ENCODE measurements at places on chromosomes 7 and 10.

- peak; percentile 89 for DNase-seq
Measured at GRCh38 chr10:112184052-112184371, 447 bp upstream of the GPAM start.

DNA sequence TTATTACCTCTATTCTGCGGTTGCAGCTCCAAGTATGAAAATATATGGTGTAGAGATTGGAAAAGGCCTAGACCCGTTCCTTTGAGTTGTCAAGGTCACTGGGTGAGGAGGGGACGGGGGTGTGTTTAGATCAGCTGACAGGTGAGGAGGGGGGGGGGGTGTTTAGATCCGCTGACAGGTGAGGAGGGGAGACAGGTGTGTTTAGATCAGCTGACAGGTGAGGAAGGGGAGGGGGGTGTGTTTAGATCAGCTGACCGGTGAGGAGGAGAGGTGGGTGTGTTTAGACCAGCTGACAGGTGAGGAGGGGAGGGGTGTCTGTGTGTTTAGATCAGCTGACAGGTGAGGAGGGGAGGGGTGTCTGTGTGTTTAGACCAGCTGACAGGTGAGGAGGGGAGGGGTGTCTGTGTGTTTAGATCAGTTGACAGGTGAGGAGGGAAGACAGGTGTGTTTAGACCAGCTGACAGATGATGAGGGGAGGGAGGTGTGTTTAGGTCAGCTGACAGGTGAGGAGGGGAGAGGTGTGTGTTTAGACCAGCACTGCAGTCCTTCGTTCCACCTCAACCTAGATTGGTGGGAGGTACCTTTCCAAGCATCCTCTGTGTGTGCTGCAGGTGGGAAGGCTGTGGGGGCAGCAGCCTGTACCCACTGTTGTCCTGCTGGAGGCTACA, 655.0 kb upstream of the ADARB2 start:
- DNase-seq, result no peak

GRCh38 chr7:50415844-50416364, 34.2 kb downstream of the FIGNL1 start:
- no peak for DNase-seq

DNA sequence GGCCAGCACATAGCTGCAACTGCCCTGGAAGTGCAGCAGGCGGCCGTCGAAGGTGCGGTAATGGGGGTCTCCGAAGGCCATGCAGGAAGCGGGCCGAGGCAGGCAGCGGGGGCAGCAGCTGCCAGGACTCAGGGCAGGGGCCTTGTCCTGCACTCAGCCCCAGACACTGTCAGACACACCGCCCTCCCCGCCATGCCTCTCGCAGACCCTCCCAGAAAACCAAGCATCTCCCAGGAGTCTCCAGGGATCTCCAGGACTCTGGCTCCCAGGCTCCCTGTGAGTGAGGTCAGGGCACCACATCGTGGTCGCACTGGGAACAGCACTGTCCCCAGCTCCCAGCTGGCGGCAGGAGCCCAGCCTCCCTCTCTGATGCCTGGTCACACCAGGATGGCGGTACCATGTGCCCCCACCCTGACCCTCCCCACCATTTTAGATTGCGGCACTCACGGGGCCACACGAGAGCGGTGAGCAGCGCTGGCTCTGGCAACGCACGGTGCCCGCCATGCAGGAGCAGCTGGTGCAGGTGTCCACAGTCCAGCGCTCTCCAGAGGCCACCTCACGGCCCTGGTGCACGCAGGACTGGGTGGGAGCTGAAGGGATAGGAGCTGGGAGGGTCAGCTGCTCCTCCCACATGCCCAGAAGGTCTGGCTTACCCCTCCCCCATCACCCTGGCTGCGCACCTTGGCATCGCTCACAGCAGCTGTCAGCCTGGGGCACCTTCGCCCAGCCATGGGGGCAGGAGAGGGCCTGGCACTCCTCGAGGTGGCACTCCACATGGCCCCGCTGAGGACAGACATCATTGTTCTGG, 17.5 kb downstream of the ATP6V1F start:
- peak; percentile 39 for DNase-seq

DNA sequence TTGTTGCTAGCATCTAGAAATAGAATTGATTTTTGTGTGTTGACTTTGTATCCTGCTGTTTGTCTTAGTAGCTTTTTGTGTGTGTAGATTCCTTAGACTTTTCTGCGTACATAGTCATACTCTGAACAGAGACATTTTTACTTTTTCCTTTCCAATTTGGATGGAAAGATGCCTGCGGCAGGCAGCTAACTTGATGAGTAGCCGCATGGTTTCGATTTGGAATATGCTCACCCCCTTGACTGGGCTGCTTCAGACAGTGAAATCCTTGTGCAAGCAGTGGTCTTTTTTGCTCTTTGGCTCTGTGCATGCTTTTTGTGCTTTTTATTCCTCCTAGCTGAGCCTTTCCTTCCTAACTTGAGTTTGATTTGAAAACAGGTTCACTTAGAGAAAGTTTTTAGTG, 71.8 kb downstream of the HHEX start:
- no peak for DNase-seq

DNA sequence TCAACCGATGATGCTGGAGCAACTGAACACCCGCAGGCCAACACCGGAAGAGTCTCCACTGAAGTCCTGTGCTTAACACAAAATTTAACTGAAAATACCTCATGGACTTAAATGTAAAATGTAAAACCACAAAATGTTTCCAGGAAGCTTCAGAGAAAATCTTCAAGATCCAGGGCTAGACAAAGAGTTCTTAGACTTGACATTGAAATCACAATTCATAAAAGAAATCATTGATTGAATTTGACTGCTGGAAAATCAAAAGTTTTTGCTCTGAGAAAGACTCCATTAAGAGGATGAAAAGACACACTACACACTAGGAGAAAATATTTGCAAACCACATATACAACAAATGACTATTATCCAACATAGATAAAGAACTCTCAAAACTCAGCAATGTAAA, 234.7 kb upstream of the PPP2R2D start:
- no peak for DNase-seq

GRCh38 chr7:142463401-142463850, 205.6 kb upstream of the PRSS58 start:
- DNase-seq, result no peak

GRCh38 chr7:7596176-7596575, 29.5 kb downstream of the MIOS start:
- DNase-seq, result no peak

GRCh38 chr10:67861750-67862432, 22.6 kb upstream of the SIRT1 start:
- no peak for DNase-seq

DNA sequence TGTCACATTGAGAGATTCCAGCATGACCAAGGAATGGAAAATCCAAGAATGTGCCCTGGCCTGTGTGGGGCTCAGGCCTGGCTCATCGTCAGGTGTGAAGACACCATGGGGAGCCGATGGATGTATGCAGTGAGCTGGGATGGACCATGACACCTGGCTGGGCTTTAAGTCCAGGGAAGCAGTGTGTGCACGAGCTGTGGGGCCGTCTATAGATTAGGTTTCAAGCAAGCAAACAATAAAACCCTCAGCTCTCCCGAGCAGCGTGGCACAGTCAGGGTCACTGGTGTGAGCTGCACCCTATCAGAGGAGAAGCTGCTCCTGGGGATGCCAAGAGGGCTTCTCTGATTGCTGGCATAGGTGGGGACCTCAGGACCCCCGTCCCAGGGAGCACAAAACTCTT, 50.5 kb upstream of the DLG5 start:
- DNase-seq, result no peak

- peak; percentile 27 for DNase-seq
Measured at GRCh38 chr7:128791121-128791971, at the start of gene CCDC136. Gene CCDC136, plus strand, starts transcription at chr7:128791968. Its CDS starts 444 bp downstream, at chr7:128792412.

DNA sequence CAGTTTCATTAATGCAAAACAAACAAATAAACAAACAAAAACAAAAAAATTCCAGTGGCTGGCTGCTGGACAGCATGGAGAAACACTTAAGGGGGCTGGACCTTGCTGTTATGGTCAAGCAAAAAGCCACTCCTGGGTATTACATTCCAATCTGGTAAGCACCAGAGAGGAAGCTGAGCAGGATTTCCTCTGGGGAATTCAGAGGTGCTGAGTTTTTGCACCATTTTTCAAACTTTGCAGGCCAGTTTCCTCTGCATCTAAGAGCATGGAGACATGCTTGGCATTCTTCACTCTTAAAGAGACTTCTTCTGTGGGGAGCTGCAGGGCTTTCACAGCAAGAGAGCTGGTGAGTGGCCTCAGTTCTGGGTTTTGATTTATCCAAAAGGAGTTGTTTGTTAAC, 84.5 kb downstream of the FZD1 start:
- DNase-seq, result no peak

DNA sequence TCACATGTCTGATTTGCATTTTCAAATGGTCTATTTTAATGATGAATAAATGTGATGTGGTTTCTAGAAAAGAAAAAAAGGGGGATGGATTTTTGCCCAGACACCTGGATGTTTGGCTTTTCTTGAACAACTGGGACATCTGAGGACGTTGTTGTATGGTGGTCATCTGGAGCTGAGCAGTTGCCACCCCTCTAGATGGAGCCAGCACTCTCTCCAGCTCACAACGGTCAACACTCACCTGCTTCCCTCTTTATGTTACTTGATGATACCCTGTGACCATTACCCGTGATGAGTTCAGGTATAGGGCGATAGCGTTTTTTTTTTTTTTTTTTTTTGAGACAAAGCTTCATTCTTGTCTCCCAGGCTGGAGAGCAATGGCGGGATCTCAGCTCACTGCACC, 30.1 kb upstream of the PAXIP1 start:
- DNase-seq, result no peak

DNA sequence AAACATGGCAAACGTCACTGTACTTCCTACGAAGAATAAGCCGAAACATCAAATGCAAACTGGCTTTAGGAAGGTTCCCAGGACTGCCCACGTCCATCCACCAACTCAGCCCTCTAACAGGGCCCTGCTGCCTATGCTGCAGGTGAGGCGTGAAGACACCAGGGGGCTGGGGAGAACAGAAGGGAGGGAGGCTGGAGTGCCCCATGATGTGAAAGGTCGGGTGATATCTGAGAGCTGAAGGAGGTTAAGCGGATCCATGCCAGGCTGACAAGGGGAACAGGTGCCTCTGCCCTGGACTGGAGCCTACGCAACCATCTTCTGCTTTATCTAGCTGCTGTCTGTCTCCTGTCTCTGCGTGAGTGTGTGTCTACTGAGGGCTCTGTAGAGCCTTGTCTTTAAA, 40.2 kb upstream of the ATP6V0A4 start:
- no peak for DNase-seq

- DNase-seq, result no peak
Measured at GRCh38 chr7:151850491-151851124, 26.3 kb downstream of the PRKAG2 start.

Data from amniotic epithelial cell (primary cell).